ENCODE measurements at places on chromosomes 6 and 20.

DNA sequence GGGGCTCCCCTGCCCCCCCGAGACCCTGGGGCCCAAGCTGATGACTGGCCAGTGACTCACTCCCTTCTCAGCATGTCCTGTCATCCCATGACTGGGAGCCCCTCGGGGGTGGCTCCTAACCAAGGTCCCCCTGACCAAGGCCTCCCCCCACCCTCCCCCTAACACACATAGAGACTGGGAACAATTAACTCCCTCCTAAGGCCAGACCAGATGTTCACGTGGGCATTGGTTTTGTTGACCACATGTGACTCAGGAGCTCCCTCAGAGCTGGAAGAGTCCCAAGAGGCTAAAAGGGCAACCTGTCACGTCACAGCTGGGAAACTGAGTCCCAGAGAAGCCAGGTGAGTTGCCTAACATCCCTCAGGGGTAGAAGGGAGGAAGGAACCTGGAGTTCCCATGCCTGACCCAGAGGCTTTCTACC, 10.6 kb upstream of the CCN5 start:
- no peak for DNase-seq

DNA sequence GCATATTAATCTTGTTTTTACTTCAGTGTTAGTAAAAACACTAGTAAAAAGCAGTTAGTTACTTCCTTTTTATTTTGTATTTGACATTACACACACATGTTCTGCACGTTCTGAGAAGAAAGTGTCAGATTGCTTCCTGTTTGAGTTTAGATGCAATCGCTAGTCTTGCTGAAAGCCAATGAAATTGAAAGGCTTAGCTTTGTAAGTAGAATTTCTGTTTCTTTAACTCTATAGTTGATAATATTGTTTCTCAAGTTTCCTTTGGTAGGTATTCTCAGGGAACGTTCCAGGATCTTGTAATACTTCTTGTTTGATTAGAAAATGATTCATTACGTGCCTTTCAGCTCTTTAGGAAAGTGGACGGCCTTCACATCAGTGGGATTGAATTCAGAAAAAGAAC, 55.0 kb downstream of the CDKAL1 start:
- no peak for DNase-seq

DNA sequence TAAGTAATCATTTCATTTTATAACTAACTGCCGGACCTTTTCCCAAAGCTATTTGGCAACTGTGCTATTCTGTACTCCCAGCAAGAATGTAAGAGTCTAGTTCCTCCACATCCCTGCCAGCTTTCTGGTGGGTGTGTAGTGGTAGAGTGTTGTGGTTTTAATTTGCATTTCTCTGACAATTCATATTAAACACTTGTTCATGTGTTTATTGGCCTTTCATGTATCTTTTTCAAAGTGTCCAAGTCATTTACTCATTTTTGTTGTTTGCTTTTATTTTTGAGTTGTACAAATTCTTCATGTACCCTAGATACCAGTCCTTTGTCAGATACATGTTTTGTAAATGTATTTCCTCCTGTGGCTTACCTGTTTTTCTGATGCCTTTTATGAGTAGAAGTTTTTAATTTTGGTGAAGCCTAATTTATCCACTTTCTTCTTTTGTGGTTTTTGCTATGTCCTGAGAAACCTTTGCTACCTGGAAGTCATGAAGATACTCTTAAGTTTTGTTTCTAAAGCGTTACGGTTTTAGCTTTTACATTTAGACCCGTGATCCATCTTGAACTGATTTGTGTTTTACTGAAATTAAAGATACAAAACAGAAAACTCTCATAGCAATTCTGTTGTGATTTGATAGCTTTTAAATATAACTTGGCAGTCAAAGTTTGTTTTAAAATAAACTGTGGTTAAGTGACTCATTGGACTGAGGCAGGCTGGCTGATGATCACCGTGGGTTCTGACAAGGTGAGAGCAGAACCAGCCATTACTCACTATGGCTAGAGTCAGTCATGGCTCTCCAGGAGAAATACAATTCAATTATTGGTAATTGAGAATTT, 8.0 kb downstream of the MYLIP start:
- DNase-seq, result peak; percentile 36

GRCh38 chr6:134624781-134625180, 306.9 kb upstream of the SGK1 start:
- no peak for DNase-seq

GRCh38 chr20:31790401-31790800, 28.8 kb upstream of the MYLK2 start:
- DNase-seq, result no peak

DNA sequence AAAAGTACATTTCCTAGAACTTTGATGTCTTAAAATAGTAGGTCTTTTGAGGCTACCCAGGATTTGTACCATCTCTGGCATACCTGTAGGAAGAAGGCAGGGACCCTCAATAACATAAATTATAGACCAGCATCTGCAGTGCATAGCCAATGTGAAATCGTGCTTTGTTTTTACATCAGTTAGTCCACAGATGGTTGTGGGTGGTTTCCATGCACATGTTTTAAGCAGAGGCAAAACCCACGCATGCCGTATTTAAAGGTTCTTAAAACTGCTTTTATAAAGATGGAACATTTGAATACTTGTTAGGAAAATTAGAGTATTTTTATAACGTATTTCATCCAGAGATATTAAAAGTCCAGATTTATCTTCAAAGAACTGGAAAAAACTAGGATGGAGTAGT, 66.3 kb downstream of the SH3BGRL2 start:
- no peak for DNase-seq

GRCh38 chr6:55917751-55918415, 42.5 kb upstream of the BMP5 start:
- DNase-seq, result no peak

- DNase-seq, result no peak
Observed at GRCh38 chr6:75612434-75612833, 10.8 kb downstream of the SENP6 start.

GRCh38 chr20:33531885-33532284, 42.0 kb downstream of the CBFA2T2 start:
- no peak for DNase-seq

DNA sequence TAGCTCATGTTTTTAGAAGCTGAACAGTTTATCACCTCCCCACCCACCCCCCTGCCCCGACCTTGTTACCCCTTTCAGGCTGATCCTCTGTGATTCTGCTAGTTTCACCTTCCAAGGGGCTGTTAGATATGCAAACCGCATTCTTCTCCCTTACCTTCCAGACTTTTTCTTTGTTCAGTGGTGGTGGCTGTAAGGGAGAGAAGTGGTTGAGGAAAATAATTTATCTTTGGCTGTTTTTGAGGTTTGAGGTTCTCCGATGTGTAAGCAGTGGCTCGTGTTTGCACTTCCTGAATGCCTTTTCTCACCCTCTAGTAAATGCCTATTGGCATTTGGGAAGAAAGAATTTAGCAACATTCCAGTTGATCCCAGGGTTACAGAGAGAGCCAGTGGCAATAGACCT, 69.4 kb upstream of the KCNG1 start:
- DNase-seq, result no peak

DNA sequence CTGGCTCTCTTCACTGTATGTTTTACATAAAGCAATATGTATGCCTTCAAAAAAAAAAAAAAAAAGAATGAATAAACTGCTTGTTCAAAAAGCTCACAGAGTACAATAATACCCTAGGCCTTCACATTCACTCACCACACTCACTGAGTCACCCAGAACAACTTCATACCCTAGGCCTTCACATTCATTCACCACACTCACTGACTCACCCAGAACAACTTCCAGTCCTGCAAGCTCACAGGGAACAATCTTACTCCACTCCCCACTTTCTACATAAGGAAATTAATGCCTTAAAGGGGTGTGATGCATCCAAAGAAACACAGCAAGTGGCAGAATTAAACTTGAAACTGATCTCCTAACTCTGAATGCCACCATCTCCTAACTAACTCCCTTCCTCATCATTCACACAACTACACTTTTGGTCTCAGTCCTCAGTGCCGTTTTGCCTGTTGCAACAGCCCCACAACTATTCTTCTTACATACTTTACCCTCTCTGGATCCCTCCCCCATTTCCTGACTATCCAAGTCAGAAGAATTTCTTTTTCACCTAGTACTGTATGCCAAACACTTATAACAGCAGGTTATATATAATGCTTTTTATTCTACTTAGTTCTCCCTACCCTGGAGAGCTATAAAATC, 34.2 kb downstream of the NHSL1 start:
- no peak for DNase-seq

GRCh38 chr6:8335381-8335780, 100.0 kb downstream of the SLC35B3 start:
- DNase-seq, result no peak

DNA sequence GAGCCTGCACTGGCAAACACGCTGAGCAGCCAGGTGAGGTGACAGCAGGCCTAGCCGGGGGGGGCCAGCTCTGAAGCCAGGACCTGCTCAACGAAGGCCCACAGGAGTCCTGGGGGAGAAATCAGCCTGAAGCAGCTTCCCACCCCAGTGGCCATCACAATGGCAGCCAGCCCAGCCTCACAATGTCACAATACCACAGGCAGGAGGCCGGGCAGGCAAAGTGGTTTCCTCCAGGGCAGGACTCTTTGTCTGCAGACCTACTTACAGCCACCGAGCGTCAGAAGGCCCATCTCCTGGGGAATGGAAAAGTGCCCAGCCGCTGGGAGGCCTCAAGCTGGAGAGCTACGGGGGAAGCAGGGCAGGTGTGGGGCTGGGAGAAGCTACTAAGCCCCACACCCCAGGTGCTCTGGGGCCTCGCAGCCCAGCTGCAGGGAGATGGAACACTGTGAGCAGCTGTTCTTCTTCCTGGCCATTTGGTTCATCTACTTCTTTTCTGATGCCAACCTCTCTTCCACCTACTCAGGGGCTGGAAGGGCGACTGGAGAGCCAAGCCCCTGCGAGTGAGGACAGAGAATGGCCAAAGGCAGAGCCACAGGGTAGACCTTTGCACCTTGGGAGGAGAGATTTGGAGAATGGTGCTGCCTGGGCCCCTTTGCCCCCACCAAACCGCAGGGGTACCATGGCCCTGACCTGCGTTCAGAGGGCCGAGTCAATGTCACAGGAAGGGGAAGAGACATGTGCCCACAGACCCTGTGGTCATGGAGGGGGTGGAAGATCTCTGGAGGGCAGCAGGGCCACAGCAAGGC, 22.3 kb upstream of the AVP start:
- DNase-seq, result no peak

- no peak for DNase-seq
Observed at GRCh38 chr6:157339432-157339831, 16.1 kb upstream of the TMEM242 start.

GRCh38 chr6:14075095-14075503, 42.5 kb upstream of the CD83 start:
- no peak for DNase-seq

DNA sequence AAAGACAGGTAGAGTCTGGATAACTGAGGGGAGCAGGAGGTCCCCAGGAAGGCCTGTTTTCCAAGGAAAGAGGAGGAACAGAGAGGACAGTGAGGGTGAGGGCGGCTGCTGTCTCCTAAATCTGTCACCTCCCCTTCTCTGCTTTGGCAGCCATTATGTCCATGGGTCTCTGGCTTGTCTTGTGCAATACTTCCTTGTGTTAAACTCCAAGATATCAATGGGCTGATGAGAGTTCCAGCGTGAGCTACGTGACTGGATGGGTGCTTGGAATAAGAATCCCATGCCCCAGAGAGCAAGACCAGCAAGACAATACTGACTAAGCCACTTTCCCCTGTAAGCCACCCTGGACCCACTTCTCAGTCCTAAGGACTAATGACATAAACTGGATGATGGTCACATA, 26.3 kb upstream of the DNAAF9 start:
- no peak for DNase-seq

DNA sequence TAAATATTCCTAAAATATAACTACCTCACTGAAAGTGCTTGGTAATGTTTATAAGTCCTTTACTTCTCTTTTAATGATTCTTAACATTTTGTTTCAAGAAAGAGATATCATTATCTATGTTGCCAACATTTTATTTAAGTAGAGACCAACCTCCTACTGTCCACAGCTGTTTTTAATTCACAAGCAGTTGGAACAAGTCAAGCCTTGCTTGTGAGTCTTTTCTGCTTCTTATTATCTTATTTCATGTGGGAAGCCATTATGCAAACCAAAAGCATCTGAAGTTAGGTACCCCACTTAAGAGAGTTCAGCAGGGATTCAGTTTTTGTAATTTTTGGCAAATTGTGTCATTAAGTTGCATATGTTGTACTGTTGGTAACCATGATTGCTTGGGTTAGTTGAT, 1714.5 kb downstream of the GRIK2 start:
- DNase-seq, result no peak

DNA sequence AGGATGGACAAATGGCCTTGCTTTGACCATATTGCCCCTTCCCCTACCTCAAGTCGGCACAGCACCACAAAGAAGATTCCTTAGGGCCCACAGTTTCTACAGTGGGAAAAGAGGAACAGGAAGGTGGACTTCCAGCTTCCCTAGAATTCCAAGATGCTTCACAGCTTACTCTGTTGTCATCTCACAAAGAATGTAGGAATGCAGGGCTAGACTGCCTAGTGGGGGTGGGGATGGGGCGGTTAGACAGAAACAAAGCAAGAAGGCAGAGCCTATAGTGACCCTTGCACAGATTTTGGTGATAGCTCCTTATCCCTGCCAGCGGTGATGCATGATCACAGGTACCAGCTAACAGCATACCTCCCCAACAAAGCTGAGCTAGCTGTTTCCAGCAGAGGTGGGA, 607.6 kb upstream of the MAN1A1 start:
- no peak for DNase-seq

DNA sequence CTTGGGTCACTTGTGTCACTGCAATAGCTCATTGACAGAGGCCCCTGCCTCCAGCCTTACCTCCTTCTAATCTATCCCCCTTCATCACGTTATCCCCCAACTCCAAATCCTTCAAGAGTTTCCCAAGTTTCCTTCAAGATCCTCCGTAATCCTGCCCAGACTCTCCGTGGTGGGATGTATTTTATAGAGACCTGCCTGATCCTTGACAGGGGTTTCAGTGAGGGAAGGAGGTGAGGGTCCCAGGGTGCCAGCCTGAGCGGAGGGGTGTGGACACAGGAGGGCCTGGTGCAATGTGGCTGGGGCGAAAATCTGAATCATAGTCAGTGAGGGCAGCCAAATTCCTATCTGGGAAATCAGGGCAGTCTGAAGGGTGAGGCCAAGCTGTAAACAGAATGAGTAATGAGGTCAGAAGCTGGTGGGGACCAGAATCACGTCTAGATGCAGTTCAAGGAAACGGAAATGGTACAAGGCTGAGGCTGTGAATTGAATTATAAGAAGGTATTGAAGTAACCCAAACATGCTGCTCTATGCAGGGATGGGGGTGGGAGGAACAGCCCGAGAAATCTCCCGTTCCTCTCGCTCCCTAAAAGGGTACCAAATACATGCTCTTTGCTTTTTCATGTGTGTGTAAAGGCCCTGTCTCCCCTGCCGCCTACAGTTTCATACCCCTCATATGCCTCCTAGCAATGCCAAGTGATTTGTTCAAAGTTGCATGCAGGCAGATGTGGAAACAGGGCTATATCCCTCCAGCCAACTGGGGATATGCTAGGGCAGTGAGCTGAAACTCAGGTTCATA, 35.4 kb upstream of the PIM1 start:
- DNase-seq, result peak; percentile 51

All from mucosa of descending colon (tissue), 3 donors.